Stimulated activated CD4-positive, alpha-beta T cell treated with anti-CD3 and anti-CD28 coated beads, TNF-alpha, amount 100 ng/mL, for 1 hour (primary cell): ENCODE measurements at places on chromosomes 5 and 9.

GRCh38 chr5:14441641-14442040 lies 140.0 kb upstream of the OTULINL start:
- no peak for DNase-seq

DNA sequence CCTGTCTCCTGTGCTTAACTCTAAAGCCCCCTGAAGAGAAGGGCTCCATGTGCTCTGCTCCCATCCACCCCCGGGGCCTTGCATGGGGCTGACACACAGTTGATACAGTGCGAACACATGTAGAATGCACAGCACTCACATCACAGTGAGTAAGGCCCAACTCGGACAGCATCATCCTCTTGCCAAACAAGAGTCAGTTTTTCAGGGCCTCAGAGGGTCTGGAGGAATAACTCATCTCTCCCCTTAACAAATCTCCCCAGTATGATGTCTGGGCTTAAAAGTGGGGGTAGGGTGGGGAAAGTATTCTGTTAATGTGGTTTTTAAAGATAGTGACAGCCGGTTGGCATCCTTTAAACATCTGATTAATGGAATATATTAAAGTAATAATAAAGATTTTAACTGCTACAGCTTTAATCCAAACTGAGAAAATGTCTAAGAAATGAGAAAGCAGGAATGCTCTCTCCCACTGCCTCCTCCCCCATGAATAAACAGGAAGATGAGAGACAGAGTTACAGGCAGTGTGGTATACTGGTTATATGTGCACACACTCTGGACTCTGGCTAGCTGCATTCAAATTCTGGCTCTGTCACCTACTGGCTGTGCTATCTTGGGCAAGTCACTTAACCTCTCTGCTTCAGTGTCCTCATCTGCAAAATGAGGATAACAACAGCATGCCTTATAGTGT lies 22.5 kb downstream of the APBA1 start:
- DNase-seq, result no peak

- no peak for DNase-seq
Observed at GRCh38 chr9:105244734-105245028, 230 bp downstream of the SLC44A1 start.

DNA sequence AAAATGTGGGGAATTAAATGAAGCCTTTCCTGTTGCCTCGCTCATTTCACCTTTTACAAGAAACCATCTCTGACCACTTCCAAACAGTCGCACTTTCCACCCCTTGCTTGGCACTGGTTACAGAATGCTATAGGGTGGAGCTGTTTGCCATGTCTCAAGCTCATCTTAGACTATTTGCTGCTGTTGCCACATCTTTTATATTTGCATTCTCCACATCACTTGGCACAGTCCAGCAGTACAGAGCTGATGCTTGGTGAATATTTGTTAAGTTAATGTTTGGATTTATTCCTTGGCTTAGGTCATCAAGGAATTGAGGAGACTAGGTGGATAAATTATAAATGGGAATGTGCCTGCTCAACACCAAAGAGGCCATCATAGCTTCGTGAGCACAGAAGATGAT lies 53.2 kb downstream of the GNA14 start:
- DNase-seq, result no peak

DNA sequence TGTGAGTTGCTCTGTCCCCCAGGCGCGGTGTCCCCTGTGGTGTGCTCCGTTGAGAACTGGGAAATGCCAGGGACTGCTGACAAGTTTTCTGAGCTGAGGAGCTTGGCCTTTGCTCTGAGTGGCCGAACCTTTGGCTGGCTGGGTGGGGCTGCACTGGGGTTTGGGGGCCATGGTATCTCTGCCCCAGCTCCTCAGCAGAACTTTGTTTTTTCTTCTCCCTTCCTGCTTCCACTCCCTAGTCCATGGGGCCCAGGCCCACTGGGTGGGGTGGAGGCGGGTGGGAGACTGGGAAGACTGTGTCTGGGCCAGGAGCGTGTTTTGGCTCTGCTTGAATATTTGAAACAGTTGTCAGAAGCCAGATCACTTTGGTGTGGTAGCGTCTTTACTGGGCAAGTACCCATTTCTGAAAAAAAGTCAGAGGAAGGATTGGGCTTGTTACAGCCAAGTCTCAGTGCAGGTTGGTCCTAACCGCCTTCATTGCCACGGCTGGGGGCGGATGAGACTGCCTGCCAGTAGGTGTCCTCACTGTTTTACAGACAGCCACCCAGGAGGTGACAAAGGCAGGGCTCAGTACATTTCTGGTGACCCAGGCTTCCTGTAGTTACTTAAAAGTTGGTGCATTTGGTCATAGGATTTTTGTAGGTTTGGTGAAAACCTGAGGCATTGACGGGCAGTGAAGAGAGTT lies 92.7 kb downstream of the DAB2IP start:
- no peak for DNase-seq

GRCh38 chr9:137082222-137082924 lies 4.4 kb upstream of the MAN1B1 start:
- no peak for DNase-seq

DNA sequence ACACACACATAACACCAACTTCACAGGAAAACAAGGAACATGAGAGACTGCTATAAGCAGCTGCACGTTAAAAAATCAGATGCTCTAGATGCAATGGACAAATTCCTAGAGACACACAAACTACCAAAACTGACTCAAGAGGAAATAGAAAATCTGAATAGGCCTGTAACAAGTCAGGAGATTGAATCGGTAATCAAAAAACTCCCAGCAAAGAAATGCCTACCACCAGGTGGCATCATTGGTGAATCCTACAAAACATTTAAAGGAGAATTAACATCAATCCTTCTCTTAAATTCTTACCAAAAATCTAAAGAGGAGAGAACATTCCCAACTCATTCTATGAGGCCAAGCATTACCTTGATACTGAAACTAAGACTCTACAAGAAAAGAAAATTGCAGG lies 54.9 kb downstream of the NDST1 start:
- no peak for DNase-seq
